Osteocyte (in vitro differentiated cells): ENCODE measurements at places on chromosomes 1 and 21. TPM values are rescaled to one million over a fixed set of nuclear protein-coding genes. Genes with fewer than 3 reads are reported as not detected.

DNA sequence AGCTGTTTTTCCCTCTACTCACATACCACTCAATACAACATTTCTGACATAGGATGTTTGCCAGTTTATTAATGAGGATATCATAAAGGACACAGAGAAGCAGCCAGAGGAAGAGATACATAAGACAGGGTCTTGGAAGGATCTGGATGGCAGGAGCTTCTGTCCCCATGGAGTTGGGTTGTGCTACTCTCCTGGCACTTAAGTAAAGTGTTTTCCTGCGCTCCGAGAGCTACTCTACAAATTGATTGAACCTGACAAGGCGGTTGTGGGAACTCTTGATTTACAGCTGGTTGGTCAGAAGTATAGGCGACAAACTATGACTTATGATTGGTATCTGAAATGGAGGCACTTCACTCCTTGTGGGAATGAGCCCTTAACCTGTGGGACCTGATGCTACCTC lies 208.8 kb downstream of the HMCN1 start:
- DNase-seq, result no peak

Gene WDR64
- total RNA-seq, result not detected in 2 replicates

DNA sequence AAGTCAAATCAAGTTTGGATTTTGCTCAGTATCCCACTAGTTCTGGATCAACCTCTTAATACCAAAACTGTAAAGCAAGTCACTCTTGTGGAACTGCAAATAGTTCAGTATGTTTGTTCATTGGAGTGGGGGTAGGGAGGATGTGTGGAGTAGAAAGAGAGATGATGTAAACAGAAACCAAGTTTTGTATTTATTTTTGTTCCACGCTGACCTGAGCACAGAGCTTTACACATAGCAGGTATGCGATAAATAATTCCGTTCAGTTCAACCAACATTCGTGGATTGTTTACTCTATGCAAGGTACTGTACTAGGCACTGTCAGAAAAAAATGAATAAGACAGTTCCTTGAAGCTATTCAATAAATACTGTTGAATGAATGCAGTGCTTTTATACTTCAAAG lies 4.5 kb upstream of the ZNF644 start:
- DNase-seq, result no peak

Gene CTSK
- 51.6 and 53.6 TPM in 2 replicates for total RNA-seq

GRCh38 chr1:84146411-84147032 lies 2.5 kb downstream of the PRKACB start:
- no peak for DNase-seq
